K562 (cell line): ENCODE measurements at places on chromosomes 7 and 10.

GRCh38 chr10:4086131-4086898 is 301.3 kb upstream of the KLF6 start:
- DNase-seq = no peak

- no peak for DNase-seq
Observed at GRCh38 chr7:36048902-36049240, 104.2 kb upstream of the EEPD1 start.

GRCh38 chr7:133804127-133804526 is 323.0 kb upstream of the LRGUK start:
- no peak for DNase-seq

- DNase-seq = no peak
Observed at GRCh38 chr10:75502838-75503237, 71.4 kb downstream of the LRMDA start.

- no peak for DNase-seq
Observed at GRCh38 chr7:138700857-138701536, at the start of gene SVOPL. TSS of gene SVOPL (minus strand) at chr7:138701362. CDS start at chr7:138679045, 22,317 bp downstream.
